AG04449 (cell line): ENCODE measurements at places on chromosomes 11 and 22.

DNA sequence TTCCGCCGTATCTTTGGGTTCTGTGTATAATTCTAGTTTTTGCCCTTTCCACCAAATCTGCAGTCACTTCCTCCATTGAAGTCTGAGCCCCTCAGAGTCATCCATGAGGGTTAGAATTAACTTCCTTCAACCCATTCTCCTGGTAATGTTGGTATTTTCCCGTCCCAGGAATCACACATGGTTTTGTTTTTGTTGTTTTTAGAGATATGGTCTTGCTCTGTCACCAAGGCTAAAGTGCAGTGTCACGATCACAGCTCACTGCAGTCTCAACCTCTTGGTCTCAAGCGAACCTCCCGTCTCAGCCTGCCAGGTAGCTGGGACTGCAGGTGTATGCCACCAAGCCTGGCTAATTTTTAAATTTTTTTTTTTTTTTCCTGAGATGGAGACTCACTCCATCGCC, 18.7 kb downstream of the ZBED4 start:
- no peak for DNase-seq

- DNase-seq, result no peak
Observed at GRCh38 chr11:68956142-68956541, 24.6 kb downstream of the MRGPRD start.

DNA sequence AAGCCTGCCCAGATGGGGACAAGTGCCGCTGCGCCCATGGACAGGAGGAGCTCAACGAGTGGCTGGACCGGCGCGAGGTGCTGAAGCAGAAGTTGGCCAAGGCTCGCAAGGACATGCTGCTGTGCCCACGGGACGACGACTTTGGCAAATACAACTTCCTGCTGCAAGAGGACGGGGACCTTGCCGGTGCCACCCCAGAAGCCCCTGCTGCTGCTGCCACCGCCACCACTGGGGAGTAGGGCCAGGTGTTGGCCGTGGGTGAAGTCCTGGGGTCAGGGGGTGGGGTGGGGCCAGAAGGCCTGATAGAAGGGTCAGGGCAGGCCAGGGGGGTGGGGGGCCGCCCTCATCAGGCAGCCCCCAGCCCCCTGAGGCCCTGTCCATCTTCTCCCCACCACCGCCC, 24.6 kb upstream of the TEF start:
- DNase-seq, result no peak

GRCh38 chr11:67433536-67434394, 3.7 kb downstream of the PTPRCAP start:
- DNase-seq, result no peak

DNA sequence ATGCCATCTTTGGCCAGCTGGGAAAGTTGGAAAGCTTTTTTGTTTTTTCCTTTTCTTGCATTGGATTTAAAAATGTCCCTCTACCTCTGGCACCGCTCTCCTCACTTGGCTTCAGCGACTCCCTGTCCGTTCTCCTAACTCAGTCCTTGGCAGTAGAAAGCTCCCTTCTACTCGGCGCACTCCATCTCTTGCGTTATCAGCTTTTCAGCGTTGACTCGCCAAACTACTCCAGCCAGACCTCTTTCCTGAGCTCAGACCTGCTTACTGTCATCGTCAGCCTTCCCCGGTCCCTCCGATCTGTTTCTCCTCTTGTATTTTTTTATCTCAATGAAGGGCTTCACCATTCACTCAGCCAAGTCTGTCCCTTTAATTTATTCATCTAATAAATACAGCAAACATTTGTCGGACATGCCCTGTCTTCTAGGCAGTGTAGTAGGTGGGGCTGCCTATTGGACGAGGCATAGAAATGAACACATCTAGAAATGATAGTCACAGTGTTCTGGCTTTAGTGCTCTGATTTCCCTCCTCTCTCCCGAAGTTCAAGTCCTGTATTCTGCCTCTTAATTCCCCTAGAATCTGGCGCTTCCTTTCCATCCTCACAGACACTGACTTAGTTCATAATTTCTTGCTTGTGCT, 839 bp downstream of the CEP164 start:
- DNase-seq, result no peak

- DNase-seq, result no peak
Observed at GRCh38 chr11:17561111-17561415, 14.0 kb downstream of the OTOG start.
